ENCODE measurements at places on chromosomes 5 and 9.

GRCh38 chr5:67166460-67167285, 29.9 kb downstream of the CD180 start:
- DNase-seq, result peak; percentile 70

GRCh38 chr5:77546-77945, 14.4 kb upstream of the PLEKHG4B start:
- DNase-seq, result no peak

DNA sequence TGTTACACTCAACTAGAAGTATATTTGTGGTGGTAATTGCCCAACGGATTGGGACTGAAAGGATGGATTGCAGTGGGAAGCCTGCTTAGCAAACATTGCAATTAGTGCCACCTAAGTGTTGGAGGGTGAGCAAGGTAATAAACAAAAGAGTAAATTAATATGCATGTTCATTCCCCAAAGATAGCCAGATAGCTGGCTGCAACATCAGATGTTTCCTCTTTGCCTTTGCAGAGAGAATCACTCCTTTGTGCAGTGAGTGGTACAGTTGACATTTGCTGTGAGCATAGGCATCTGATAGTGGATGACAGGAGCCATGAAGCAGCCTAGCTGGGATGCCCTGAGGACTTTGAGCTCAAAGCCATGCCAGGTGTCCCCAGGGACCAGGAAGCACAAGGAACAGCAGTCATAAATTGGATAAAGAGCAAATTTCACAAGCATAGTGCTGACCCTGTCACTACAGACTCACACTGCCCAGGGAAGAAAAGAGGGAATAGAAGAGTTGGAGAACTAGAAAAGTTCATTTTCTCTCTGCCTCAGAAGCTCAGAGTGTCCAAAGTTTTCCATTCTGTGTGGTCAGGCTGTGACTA, 336.1 kb upstream of the SLC30A5 start:
- DNase-seq, result no peak

- DNase-seq, result no peak
These were observed 115.0 kb upstream of the CACNA1B start for GRCh38 chr9:137762414-137763061.

DNA sequence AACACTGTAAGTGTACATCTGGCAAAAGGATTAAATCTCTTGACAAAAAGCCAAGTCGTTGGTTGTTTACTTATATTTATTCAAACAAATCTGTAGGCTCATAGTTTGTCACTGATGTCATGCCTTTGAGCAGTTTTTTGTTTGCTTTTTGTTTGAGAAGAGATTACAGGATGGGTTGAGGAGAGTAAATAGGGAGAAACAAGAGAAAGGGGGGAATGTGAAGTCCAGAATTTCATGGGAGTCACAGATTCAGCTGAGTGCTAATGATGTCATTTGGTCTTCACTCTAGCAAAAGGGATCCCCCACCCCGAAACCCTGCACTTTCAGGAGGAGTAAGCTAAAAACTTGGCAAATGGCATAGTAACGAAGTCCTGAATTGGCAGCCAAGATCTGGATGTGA, 337.4 kb downstream of the GLIS3 start:
- no peak for DNase-seq

GRCh38 chr5:151895660-151896030, 29.0 kb downstream of the GLRA1 start:
- no peak for DNase-seq
